ENCODE measurements at places on chromosomes 2 and 18.
A peak's percentile ranks its signal among the peaks of the same experiment; 100 is the strongest.

GRCh38 chr2:2806711-2807110, 475.6 kb upstream of the MYT1L start:
- DNase-seq: no peak

GRCh38 chr2:68838641-68839040, 32.6 kb downstream of the BMP10 start:
- no peak for DNase-seq

GRCh38 chr2:11096591-11096990, 58.7 kb upstream of the SLC66A3 start:
- no peak for DNase-seq

DNA sequence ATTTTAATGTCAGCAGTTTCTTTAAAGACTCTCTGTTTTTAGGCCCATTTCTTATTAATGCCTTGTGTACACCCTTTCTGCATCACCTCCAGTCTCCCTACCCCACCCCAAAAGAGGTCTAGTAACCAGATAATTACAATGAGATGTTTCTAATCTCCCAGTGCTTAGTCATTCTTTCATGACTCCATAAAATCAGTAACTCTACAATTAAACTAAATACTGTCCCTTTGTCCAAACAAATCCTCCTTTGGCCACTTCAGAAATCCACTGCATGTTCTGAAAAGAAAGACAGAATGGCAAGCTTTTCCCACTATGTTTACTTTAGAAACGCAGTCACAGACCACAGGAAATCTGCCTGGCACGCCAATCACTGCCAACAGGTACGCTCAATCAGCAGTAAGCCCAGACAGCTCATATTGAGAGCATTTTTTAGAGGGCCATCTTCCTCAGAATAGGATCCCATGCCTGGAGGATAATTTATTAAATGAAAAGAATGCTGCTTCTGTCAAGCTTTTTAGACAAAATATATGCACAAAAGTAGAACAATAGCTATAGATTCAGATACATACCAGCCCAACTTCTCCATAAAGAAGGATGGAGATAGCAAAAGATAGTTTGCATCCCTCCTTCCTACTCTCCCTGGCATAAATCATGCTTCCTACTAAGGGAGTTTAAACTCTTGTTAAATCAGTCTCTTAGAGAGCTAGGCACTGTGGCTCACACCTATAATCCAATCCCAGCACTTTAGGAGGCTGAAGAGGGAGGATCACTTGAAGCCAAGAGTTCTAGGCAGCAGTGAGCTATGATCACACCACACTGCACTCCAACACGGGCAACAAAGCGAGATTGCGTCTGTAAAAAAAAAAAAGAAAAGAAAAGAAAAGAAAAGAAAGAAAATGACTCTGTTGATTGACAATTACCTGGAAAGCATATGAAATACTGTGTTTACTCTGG, 14.6 kb downstream of the CLASP1 start:
- peak; percentile 49 for DNase-seq

- no peak for DNase-seq
Observed at GRCh38 chr2:905091-905832, 45.4 kb upstream of the SNTG2 start.

DNA sequence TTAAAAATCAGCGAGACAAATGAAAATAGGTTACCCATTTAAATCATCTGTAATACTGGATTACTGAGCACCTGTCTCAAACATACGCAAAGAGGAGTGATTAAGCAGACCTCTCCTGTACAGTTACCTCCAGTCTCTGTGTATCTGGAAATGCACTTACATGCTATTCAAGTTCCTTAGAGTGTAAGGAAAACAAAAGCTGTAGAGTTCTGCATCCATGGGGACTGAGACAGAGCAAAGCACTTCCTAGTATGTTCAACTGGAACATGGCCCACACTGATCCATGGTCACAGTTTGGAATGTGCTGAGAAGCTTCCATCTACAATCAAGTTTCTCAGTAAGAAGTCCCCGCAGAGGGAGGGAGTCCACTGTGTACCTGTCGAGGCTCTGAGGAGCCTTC, 63.9 kb downstream of the PPP4R1 start:
- no peak for DNase-seq

DNA sequence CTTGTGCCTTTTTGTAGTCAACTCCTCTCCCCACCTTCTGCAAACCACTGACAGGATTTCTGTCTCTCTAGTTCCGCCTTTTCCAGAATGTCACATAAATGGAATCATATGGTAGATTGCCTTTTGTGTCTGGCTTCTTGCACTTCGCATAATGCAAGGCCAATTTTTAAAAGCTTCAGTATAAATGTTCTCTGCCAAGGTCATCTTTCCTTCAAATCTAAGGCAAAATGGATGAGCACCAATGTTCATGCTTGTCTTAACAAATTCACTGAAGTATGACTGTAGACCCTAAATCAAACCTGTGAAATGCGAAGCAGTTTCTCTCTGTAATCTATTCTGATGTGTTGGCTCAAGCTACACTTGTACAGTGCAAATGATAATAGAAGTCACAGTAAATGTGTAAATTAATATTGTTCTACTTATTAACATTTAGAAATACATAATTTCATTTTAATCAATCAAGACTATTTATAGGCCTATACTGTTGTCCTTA, 92.8 kb upstream of the GLS start:
- no peak for DNase-seq

DNA sequence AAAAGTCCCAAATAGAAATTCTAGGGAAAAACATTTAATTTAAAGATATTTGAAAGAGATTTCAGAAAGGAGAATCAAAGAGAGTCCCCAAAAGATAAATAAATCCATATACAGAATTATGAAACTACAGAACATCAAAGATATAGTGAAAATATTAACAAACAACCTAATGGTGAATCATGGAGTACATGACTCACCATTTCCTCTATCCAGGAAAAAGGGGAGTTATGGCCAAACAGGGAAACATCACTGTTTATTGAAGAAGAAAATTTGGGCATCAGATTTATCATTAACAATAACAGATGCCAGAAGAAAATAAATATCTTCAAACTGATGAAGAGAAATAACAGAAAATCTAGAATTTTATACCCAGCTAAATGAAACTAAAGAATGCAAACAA, 448.3 kb downstream of the CDH2 start:
- DNase-seq: no peak

GRCh38 chr2:71060871-71061270, 7.6 kb upstream of the NAGK start:
- DNase-seq: no peak

GRCh38 chr2:160210599-160211138, 10.6 kb upstream of the ITGB6 start:
- DNase-seq: peak; percentile 52

All from adipocyte (in vitro differentiated cells).